GM20000 (cell line): ENCODE measurements at places on chromosomes 6 and 20.

- no peak for DNase-seq
Observed at GRCh38 chr6:90119618-90120017, 177.0 kb downstream of the BACH2 start.

DNA sequence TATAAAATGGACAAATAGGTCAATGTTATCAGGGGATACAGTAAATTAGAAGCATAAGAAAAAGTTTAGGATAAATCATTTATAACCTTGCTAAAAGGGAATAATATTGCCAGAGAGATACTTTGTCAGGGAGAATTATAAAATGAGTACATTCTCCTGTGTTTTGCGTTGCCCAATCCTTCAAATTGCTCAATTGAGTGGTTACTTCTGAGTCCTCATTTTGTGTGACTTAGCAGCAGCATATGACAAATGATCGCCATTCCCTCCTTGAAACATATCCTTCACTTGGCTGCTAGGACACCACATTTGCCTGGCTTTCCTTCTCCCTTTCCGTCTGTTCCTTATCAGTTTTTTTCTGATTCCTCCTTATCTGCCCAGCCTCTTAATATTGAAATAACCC, 106.7 kb upstream of the FLRT3 start:
- no peak for DNase-seq

DNA sequence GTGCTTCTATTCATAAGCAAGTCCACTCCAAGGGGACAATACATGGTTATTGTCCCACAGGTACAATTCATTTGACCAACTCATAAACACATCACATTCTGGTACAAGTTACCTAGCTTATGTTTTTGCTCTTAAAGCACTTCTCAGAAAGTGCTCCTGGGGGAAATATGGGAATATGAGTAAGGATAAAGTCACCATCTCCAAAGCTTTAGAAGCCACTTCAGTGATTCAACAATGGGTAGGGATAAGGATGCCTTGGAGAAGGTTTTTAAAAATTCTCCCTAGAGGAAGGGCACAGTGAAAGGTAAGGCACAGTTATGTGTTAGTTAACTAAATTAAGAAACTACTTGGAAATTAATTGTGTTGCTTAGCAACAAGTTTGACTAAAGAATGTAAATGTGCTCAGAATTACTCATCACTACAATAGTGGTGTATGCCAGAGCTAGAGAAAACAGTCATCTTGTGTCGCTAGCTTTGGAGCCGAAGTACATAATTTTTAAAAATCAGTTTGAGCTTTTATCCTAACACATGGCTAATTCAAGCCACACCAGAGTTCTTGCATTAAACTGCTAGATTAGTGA, 39.5 kb upstream of the LAMP5 start:
- no peak for DNase-seq

GRCh38 chr6:121837545-121838229, 402.2 kb downstream of the GJA1 start:
- DNase-seq, result no peak

- DNase-seq, result no peak
Observed at GRCh38 chr6:70099732-70100131, 203.2 kb downstream of the COL9A1 start.

- DNase-seq, result no peak
Observed at GRCh38 chr20:17620371-17621228, 50.7 kb downstream of the DSTN start.

- no peak for DNase-seq
Observed at GRCh38 chr6:34059136-34059731, 86.7 kb downstream of the GRM4 start.

GRCh38 chr20:3188823-3189413, 15.6 kb downstream of the DDRGK1 start:
- no peak for DNase-seq

GRCh38 chr20:48787861-48788375, 39.9 kb downstream of the PREX1 start:
- DNase-seq, result no peak

DNA sequence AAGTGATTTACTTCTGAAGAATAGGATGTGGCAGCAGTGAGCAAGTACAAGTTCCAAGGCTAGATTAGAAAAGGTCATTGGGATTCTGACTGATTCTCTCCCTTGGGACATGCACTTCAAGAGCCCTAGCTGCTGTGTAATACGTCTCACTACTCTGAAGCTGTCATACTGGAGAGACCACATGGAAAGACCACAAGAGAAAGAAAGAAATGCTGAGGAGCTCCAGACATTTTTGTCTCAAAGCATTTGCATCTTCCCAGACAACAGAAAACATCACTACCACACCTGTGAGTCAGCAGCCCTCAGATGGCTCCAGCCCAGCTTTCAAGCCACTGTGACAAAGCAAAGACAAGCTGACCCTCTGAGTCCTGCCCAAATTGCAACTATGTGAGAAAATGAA, 20.7 kb downstream of the TENT5A start:
- no peak for DNase-seq

DNA sequence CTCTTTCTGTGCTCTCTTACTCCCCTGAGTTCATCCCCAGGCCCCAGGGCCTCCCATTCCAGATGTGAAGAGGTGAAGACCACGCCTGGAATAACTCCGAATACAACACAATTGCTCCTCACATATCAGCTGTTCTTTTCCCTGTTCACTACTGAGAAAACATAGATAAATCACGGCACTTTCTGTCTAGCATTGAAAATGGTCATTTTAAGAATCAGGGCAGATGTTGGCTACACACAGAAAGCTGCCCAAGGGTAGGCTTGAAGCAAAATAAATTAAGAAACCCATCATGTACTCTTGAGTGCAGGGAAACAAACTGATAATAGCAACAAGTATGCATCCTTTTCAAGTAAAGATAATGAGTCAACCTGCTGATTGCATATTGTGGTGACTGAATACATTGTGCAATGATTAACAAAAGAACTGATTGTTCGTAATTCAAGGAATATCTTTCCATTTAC, 382.5 kb downstream of the PRKN start:
- DNase-seq, result no peak

- no peak for DNase-seq
Observed at GRCh38 chr20:25209400-25209799, 13.9 kb downstream of the ENTPD6 start.

GRCh38 chr6:56729719-56730118, 87.0 kb upstream of the DST start:
- DNase-seq, result no peak

DNA sequence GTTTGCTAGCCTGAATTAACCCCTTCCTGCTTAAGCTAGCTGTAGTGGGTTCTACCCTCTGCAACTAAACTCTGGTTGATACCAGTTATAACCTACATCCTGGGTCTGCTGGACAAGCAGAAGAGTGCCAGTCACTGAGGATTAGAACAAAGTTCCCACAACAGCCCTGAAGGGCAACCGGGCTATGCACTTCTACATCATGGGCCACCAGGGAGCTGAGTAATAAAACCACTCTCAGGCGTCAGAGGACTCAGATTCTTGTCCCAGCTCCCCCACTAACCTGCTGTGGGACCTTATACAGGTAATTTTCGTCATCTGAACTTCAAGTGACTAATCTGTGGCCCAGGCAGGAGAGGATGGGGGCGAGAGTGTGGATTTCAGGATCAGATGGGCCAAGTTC, 56.8 kb downstream of the EYA2 start:
- DNase-seq, result no peak

DNA sequence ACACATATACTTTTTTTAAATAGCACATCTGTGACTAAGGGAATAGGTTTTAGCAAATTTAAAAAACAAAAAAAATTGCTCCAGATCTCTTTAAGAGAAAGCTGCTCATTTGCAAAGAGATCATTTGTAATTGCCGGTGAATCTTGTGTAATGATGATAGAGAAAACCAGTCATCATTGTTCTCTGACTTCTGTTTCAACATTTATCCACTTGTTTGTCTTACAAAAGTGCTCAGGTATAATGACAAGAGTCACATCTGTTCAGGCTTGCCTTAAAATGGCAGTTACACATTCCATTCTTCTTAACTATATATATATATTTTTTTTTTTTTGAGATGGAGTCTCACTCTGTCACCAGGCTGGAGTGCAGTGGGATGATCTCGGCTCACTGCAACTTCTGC, 165.2 kb downstream of the AIG1 start:
- DNase-seq, result no peak

GRCh38 chr6:111992851-111993250, 61.1 kb upstream of the CCN6 start:
- peak; percentile 32 for DNase-seq

DNA sequence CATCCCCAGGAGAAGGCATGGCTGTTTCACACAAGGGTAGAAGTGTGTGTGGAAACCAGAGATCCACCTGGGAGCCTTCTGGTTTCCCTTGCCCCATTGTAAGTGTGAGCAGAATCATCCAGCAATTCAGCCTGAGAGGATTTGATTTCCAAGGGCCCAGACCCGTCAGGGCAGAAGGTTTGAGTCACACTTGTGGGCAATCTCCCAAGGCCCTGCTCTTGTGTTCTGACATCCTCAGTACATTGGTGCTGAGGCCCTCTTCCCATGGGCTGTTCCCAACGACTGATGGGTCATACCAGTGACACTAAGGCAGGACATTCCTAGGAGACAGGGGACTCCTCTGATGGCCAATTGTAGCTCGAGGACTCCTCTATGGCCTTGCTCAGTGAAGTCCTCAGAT, 58.2 kb upstream of the POLR1H start:
- no peak for DNase-seq

GRCh38 chr6:150150458-150150820, 7.6 kb downstream of the PPP1R14C start:
- no peak for DNase-seq

GRCh38 chr6:99645986-99646385, 39.4 kb downstream of the PRDM13 start:
- DNase-seq, result no peak

DNA sequence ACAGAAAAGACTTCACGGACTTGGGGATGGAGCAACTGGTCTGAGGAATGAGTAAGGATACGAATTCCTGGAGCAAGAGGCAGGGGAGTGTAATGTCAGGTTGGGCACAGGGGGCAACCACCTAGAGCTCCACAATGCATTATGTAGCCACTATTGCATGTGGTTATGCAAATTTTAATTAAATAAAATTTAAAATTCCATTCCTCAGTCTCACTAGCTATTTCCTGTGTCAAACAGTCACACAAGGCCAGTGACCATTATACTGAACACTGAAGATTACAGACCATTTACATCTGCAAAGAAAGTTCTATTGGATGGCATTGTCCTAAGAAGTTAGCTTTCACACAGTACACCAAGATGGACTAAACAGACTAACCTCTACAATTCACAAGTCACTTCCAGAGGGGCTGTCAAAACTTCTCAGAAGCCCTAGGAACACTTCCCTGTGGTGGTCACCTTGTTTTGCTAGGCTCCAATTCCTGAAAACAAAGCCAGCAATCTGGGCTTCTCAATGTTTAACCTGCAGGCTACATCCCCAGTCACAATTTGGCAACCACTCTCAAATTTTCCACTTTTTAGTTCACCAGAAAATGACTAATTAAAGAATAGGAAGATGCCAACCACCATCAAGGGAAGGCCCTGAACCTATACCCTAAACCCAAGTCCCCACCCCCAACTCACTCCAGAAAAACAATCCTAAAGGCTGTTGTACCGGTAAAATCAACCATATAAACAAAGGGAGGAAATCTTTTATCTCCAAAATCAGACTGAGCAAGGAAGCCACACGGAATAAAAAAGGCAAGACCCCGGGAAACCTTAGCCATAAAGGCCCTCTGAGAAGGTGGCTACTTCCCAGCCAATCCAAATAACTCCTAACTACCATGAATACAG, 34.2 kb upstream of the C20orf203 start:
- no peak for DNase-seq

DNA sequence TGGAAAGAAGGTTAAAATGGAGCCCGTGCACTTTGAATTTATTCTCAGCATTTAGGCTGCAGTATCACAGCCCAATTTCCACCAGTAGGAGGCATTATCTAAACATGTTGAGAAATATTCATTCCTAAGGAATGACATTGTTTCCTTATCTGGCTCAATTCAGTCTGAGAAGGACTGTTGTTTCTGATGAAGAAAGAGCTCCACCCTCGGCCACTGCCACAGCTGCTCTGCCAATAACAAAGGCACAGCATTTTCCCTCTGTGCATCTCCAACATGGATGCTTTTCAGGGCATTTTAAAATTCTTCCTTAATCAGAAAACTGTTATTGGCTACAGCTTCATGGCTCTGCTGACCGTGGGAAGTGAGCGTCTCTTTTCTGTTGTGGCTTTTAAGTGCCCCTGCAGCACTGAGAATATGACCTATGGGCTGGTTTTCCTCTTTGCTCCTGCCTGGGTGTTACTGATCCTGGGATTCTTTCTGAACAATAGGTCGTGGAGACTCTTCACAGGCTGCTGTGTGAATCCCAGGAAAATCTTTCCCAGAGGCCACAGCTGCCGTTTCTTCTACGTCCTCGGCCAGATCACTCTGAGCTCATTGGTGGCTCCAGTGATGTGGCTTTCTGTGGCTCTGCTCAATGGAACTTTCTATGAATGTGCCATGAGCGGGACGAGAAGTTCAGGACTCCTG, at the start of gene CALHM5:
TSS of gene CALHM5 (plus strand) at position 216 of the 687 bp plus-strand sequence. CDS start at position 274, 58 bp downstream.
- no peak for DNase-seq

DNA sequence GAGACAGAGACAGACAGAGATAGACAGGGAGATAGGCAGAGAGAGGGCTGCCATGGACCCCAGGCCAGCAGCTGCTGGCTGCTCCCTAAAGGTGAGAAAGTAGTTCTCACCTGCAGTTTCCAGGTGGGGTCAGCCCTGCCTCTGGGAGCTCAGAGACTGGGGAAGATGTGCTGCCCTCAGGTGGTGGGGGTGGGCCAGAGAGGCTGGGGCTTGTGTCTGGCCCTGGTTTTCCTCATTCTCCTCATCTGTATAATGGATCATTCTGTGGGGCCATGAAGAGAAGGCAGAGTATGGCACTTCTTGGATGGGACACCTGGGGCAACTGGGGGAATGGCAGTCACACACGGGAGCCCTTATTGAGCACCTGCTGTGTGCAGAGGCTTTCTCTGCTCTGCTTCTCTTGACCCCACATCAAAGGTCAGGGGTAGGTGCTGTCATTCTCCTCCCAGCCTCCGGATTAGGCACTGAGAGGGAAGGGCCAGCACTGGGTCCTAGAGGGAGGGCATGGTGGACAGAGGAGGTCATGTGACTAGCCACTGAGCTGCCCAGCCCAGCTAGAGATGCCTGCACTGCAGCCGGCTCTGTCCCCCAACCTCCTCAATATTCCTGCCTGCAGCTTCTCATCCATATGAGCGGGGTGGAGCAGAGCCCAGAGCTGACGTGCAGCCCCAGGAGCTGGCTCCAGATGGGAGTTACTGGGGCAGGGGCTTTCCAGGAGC, 4.1 kb downstream of the ANGPT4 start:
- DNase-seq, result no peak
